ENCODE measurements at places on chromosomes 12 and 14.
A peak's percentile ranks its signal among the peaks of the same experiment; 100 is the strongest.

GRCh38 chr12:112191840-112192321 is 66.5 kb downstream of the TRAFD1 start:
- no peak for DNase-seq

DNA sequence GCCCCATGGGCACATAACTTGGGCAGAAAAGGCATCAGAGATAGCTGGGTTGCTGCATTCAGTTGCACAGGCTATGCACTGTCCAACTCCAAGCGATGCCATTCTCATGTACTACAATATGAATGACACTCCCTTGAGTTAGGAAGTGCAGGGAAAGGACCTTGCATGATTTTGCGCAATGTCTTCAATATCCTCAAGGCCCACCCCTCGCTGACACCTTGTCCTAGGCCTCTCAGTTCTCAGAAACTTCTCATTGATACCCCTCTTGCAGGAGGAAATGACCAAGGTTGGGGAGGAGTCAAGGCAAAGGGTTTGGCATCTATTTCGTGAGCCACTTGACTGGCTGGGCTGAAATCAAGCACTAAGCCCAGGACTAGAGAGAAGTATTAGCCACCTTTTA is 70.4 kb downstream of the ARL6IP4 start:
- no peak for DNase-seq

DNA sequence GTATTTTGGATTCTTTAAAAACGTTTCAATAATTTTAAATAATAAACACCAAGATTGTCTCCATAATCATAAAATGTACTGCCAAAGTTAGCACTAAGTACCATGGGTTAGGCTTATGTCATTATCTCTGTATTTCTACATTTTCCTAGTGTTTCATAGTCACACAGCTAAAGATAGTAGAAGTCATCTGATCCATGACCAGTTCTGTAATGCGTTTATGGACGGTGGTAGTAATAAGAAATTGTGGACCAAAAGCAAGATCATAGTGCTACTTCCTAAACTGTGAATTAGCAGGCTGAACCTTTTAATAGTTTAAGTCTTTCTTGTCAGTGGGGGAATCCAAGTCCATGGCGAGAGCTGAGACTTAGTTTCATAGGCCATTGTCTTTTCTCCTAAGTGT is 142.1 kb downstream of the AKAP6 start:
- no peak for DNase-seq

GRCh38 chr14:61477712-61478462 is 156.5 kb downstream of the PRKCH start:
- no peak for DNase-seq

DNA sequence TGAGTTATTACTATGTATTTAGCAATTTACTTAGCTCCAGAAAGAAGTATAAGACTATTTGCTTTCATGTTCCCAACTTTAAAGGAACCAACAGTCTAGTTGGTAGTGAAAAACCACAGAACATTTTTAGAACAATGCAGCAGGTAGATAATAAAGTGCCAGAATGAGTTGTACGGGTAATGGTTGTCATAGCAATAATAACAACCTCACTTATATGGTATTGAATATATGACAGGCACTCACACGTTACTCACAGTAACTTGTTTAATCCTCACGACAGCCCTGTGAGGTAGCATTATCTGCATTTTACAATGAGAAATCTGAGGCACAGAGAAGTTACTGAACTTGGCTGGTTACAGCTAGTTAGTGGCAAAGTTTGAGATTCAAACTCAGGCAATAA is 10.6 kb upstream of the GAPDH start:
- DNase-seq = no peak

DNA sequence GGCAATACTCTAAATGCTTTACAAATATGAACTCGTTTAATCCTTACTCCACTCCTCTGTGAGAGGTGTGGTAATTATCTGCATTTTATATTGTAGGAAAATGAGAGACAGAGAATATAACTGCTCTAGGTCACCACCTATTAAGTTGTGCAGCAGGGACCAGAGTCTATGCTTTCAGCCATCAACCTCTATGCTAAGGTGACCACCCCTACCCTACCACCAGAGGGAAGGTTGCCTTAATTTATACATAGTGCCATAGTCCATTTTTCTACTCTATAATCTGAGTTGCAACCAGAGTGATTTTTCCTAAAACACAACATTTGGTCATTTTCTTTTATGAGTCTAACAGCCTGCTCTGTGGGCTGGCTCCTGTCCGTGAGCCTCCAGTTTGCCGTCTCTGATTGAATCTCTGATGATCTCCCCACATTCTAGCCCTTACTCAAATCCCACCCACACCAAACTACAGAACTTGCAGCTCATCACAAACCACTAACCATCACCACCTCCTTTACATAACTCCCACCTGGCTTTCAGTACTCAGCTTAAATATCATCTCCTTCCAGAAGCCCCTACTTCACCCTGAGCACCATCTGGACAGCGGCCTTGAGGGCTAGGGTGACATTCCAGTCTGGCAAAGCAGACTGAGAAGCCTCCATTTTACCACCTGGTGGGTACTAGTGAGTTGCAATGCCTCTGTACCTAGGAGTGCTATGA is 126.6 kb downstream of the PPM1H start:
- DNase-seq = no peak

DNA sequence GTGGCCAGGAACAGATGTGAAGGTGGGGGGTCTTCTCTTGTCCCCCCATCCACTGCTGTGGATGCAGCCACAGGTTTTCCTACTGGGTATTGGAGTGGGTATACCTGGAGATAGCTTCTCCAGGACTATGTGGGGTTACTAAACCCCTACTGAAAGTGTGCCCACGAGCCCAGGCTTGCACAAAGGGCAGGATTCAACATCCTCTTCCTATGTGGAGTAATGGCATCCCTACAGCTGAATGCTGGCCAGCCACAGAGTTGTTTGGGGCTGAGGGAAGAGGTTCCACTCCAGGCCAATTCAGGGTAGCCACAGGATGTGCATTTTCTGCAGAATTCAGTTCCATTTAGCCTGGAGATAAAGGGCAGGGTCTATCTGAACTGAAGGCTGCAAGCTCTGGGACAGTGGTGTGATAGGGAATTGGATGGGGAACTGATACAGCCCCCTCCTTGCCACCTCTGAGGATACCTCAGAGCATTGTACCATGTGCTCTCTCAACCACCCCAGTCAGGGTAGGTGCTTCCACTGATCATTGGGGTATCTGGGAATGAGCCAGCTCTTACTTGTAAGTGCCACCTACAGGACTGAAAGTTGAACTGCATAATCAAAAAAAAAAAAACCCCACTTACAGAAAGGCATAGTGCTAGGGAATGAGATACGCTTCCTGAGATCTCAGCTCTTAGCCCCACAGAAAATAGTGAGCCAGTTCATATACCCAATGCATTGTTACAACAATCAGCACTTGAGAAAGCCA is 187.1 kb downstream of the KITLG start:
- DNase-seq = no peak

- DNase-seq = no peak
Measured at GRCh38 chr14:70358631-70359030, 852 bp downstream of the COX16 start.

GRCh38 chr14:100221533-100222223 is 17.3 kb upstream of the YY1 start:
- DNase-seq = peak; percentile 45

GRCh38 chr14:91350813-91351511 is 66.7 kb downstream of the CCDC88C start:
- DNase-seq = no peak

GRCh38 chr14:22472466-22472865 is 116.6 kb downstream of the DAD1 start:
- no peak for DNase-seq

DNA sequence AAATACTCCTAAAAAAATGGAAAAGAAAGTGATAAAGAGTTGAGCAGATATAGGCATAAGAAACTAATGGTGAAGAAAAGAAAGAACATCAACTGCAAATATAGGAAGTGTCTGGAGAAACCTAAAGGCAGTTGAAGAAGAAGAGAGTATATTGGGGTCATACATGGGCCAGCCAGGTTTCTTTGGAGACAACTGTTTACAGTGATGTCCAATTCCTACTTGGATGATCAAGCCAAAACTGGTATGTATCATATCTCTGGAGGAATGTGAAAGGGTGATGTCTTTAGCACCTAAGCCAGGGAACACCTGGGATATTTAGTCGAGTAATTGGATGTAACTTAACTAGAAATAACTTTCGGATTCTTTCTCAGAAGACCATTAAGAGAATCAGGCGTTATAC is 129.3 kb upstream of the FLRT2 start:
- DNase-seq = no peak

GRCh38 chr14:53621921-53622320 is 334.7 kb downstream of the BMP4 start:
- DNase-seq = no peak

DNA sequence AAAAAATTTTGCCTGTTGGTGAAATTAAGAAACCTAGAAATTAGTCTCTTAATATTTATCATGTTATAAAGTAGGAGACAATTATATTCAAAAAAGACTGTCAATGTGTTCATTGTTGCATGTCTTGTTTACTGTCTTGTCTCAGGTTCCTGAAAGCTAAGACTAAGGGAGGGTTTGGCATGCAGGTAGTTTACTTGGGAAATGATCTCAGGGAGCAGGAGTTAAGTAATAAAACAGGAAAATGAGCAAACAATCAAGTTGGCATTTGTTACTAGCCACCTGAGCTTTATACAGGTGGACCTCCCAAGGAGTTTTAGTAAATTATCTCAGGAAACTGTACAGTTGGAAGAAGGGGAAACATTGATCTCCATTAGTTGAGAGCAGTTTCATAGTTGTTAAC is 188.0 kb upstream of the MDGA2 start:
- no peak for DNase-seq

GRCh38 chr14:89429199-89430181 is 12.5 kb upstream of the FOXN3 start:
- DNase-seq = no peak

GRCh38 chr12:96822641-96823040 is 84.4 kb upstream of the NEDD1 start:
- no peak for DNase-seq

DNA sequence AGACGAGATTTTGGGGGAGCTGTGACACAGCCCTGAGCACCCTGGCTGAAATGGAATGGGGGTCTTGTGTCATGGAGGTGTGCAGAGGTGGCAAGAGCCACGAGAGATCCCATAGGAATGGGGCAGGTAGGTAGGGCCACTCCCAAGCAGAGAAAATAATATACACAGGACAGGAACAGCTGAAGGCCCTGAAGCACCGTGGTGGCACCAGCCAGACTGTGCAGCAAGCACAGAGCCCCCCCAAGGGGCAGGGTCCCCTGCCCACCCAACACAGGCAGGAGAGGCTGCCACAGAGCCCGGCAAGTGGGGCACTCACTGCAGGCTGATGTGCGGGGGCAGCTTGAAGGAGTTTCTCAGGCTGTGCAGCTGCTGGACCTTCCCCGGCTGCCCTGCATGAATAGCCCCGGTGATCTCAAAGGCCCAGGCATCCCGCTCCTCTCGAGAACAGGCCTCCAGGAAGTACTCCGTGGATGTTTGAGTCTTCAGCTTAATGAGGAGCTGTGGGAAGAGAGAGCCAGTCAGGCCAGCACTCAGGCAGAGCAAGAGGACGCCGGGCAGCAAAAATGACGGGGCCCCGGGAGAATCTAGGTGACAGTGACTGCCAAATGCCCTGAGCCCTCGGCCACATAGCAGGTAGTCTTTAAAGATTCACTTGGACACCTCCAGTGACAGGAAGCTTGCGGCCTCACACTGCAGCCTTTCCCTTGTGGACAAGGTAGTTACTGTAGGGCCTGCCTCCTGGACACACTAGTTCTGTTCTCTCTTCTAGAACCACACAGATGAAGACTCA is 16.7 kb downstream of the PLEK2 start:
- no peak for DNase-seq

- DNase-seq = no peak
Measured at GRCh38 chr12:120126635-120127005, 10.1 kb upstream of the RAB35 start.

DNA sequence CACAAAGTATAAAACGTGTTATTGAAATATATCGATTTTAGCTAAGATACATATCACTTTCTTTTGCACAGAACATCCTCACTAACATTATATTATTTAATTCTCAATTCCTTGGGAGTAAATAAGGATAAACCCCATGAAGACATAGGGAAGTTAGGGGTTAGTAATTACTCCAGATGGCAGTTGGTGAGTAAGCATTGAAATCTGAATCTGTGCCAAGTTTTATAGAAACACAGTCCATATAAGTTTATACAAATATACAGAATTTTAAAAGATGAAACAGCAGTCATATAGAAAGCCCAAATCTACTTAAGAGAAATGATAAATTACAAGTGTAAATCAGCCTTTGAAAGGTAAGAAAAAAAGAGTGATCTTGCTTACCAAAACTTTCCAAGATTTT is 200.4 kb upstream of the SYT10 start:
- DNase-seq = no peak

DNA sequence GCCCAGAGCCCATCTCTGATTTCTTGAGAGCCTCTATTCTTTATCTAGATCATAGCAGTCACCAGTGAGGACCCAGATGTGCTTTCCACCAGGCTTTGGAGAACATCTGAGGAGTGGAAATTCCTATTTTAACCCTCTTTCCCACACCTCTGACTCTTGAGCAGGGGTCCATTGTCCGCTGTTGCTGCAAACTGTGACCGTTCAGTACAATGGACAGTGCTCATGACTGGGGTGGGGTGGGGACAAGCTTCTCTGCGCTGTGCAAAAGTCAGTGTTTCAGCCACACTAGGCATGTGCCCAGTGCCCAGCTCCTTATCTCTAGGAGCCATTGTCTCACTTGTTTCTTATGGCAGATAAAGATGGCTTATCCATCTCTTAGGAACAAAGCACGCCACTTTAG is 16.9 kb upstream of the KRT7 start:
- no peak for DNase-seq

DNA sequence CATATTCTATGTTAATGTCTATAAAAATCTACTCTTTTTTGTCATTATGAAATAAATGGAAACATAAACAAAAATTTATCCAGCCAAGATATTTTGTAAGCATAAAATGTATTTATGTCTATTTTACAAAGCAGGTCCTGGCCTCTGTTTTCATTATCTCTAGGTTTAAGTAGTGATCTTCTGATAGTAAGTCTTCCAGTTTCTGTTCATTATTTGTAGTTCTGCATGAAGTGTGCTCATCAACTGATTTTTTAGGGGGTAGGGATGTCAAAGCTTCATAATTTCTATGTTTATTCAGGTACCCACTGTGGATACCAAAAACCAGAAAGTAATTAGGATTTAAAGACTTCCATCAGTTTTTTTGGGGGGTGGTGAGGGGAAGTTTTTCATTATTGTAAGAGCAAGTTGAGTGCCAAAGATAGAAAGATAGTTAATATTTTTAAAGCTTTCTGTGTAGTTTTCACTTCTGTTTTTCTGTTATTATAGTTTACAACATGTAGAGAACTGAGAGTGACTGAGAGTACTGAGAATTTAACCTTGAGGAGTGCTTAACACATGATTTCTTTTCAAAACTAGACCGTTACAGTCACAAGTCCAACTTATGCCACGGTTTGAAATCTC is 30.6 kb upstream of the LMO3 start:
- DNase-seq = no peak

- DNase-seq = no peak
Measured at GRCh38 chr14:77805706-77806105, 5.8 kb downstream of the ADCK1 start.

- DNase-seq = no peak
Measured at GRCh38 chr12:28369483-28369882, 179.2 kb downstream of the CCDC91 start.
